ENCODE measurements at places on chromosomes 6 and 20.

GRCh38 chr6:34544776-34545471 is 11.2 kb downstream of the SPDEF start:
- DNase-seq, result peak; percentile 95

- no peak for DNase-seq
Measured at GRCh38 chr20:33437141-33437911, 6.2 kb downstream of the SNTA1 start.

GRCh38 chr6:166351715-166352285 is 9.5 kb upstream of the SFT2D1 start:
- DNase-seq, result no peak

GRCh38 chr20:63375438-63375837 is 14.3 kb upstream of the CHRNA4 start:
- no peak for DNase-seq

DNA sequence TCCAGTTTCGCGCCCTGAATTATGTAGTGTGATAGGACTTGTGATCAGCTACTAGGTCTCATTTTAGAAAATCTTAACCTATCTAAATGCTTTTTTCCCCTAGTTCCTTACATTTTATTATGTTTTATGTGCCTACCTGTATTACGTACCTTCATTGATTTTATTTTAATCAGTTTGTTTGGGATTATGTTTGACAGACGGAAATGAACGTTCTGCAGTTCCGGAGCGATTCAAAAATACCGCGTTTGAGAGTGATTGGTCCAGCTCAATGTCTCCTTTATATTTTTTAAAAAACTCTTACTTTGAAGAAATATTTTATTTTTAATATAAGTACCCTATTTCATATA is 114.3 kb upstream of the BTN3A2 start:
- DNase-seq, result peak; percentile 58

DNA sequence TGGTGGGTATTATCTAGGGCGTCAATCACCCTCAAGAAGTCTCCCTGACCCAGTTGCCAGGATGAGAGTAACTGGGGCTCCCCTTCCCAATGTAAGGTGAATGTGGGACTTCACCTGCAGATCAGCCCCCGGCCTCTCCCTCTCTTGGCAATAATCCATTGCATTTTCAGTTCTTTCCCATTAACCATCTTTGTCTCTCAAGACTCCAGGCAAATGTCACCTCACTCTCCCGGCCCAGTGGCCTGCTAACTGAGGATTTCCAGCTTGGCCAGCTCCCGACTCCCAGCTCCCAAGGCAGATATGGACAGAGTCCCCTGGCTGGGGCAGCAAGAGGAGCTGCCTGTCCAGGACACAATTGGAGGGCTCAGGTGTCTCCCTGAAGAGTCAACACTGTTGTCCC is 7.3 kb downstream of the ETV7 start:
- no peak for DNase-seq

DNA sequence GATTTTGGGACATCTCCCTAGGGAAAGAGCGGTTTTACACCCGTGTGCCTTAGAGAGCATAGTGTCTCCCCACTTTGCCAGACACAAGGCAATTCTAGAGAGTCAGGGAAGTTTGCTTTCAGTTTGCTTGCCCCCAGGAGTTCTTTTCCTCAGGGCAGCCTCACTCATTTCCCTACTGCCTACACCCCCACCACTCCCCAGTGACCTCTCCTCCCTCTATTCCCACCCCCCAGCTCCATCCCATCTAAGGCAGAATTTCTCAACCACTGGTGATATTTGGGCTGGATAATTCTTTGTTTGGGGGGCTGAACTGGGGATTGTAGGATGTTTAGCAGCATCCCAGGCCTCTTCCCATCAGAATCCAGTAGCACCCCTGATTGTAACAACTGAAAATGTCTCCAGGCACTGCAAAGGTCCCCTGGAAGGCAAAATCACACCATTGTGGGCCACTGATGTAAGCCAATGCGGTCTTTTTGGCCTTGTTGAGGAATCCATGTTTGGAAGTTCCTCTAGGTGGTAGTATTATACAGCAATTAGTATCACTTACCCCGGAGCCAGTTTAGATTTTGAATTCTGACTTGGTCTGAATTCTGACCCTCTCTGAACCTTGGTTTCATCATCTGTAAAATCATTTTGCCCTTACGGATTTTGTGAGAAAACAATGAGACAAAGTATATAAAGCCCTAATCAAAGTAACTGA is 1.3 kb downstream of the EPPIN start:
- DNase-seq, result peak; percentile 24

DNA sequence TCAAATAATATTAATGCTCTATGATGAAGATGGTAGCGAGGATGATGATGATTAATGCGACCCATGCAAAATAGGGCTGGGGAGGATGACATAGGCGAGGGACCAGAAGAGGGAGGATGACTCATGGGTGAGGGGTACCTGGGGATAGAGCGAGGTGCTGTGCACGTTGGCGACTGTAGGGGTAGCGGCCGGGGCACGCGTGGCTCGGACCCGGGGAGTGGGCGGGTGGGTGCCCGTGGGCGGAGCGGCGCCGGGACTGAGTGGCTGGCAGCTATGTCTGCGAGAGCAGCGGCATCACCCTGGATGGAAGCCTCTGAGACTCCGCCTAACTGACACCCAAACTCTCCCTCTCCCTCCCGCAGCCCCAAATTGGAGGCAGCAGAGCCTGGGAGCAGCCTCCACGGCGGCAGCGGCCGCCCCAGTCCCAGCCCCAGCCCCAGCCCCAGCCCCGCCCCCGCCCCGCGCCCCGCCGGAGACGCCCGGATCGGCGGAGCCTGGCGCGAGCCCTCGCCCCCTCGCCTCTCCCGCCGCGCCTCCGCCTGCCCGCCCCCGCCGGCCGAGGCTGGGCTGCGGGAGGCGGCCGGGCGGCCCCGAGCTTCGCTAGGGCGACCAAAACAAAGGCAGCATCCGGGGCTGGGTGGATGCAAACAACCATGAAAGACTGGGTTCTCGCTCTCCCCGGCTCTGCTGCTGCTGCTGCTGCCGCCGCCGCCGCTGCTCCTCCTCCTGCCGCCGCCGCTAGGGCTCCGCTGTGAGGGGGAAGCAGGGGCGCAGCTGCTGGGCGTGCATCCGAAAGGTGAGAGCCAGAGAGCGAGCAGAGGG is at the start of gene RIMS1:
Gene RIMS1 (plus strand): TSS at position 367 of the 822 bp plus-strand sequence. CDS start 474 bp downstream, outside the sequence.
- DNase-seq, result peak; percentile 53

- DNase-seq, result no peak
Measured at GRCh38 chr6:158853072-158853879, 34.1 kb upstream of the EZR start.

- peak; percentile 79 for DNase-seq
Measured at GRCh38 chr20:18750735-18751134, 62.8 kb upstream of the SCP2D1 start.

- no peak for DNase-seq
Measured at GRCh38 chr6:169106176-169106575, 147.5 kb downstream of the THBS2 start.

DNA sequence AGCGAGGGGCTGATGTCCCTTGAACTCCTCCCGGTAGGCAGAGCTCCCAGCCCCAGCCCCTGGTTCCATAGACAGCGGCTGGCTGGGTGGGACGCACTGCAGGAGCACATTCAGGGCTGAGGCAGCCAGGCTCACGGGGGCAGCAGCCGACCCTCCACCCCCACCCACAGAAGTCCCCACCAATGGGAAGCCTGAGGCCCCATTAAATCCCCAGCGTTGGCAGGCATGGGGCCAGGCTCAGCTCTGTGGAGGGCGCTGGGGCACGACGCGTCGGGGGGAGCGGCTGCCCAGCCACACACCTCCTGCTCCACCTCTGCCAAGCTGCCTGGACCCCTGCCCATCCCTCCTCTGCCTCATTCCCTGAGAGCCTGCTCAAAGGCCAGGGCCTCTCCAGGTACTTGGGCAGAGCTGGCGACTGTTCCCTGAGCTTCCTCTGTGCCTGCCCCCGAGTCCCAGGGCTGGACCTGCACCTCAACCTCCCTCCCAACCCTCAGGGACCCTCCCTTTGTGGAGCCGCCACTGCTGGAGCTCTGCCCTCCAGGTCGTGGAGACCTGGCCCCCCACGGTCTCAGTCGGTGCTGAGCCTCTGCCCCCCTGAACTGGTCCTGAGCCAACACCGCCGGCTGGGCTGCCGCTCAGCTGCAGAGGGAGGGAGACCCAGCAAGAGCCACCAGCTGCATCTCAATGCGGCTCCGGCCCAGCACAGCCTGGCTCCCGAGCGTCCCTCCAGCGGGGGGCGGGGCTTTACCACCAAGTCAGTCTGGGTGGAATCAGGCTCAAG is 9.1 kb downstream of the CHRNA4 start:
- DNase-seq, result peak; percentile 33

DNA sequence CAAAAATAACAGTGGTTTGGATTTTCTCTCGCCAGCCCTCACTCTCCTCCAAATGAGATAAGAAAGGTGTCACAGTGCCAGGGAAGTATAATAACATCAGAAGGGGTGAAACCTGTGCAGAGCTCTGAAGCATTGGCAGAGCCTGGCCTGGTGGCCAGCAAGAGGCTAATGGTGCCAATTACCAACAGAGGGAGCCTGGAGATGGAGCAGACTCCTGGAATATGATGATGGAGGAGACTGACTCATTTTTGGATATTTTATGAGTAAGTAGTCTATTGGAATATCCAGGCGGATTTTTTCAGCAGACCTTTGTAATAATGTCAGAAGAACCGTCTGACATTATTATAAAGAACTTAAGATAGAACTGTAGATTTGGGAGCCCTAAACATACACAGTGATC is 442.6 kb upstream of the MARCKS start:
- DNase-seq, result no peak

DNA sequence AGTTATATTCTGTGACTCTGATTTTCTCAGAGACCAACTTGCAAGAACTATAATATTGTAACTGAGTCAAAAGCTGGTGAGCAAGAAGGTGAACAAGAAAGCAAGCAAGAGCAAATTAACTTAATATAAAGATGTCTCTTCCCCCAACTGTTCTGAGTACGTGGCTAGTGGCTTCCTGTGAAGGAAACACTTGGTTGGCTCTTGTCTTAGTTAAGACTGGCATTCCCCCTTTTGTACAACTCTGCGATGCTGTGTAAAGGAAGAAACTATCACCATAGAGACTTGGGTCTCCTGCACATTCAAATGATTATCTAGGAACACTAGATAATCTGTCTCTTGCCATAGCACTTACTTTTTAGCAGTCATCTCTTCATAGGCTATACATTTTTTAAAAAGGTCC is 47.3 kb upstream of the TNFAIP3 start:
- no peak for DNase-seq

GRCh38 chr6:107943626-107944439 is 14.2 kb downstream of the SEC63 start:
- no peak for DNase-seq

- DNase-seq, result peak; percentile 85
Measured at GRCh38 chr20:33947709-33948295, 45.9 kb upstream of the RALY start.

- DNase-seq, result no peak
Measured at GRCh38 chr6:63275953-63276352, 43.8 kb downstream of the LGSN start.

- no peak for DNase-seq
Measured at GRCh38 chr6:81093051-81093450, 659.4 kb downstream of the TENT5A start.

All from NCI-H524 (cell line).